Hepatocyte (in vitro differentiated cells): ENCODE measurements at places on chromosomes 12 and 14. TPM values are rescaled to one million over a fixed set of nuclear protein-coding genes. Genes with fewer than 3 reads are reported as not detected.

The A2ML1 gene
- 0.72 and 1.1 TPM in 2 replicates for total RNA-seq

The PAH gene
- total RNA-seq: 203 and 206 TPM in 2 replicates

The P2RX2 gene
- total RNA-seq: not detected in 2 replicates

The KRT80 gene
- total RNA-seq: 0.28 and 0.77 TPM in 2 replicates

The CISTR gene
- total RNA-seq: not detected in 2 replicates

The TEX52 gene
- not detected in 2 replicates for total RNA-seq

The WNT1 gene
- not detected in 2 replicates for total RNA-seq

DNA sequence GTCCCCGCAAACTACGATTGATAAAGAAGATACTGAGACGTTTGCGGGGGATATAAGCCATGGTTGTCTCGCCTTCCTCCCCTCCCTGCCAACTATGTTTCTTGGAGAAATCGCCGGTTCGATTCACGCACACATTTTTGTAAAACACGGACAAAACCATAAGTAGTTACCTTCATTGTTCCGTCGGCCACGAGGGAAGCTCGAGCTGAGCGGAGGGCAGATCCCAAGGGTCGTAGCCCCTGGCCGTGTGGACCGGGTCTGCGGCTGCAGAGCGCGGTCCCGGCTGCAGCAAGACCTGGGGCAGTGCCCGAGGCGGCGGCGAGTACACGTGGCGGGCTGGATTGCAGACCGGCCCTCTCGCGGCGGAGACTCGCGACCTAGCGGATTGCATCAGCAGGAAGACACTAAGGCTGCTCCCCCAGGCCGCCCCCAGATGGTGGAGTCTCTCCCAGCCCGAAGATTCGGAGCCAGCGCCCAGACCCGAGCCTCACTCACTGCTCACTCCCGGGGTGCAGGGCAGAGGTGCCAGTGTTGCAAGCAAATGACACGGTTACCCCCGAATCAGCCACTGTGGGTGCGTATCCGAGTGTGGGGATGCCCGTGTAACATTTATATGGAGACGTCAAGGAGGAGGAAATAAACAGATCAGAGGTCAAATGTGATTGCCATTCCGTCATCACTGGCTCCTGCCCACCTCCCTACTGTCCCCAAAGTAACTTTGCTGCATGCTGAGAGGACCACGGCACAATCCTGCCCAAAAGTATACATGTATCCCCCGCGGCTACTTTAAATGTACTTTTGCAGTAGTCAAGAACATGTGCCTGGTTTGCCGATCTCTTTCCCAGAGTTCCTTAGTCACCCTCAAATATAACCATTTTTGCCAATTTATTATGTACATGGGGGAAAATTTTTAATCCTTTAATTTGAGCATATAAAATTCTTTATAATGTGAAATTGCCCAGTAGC is at the start of gene BCAT1:
Gene BCAT1 (minus strand): TSS at position 345 of the 966 bp plus-strand sequence. CDS start 169 bp downstream, at position 176.
- peak; percentile 79 for DNase-seq
